ENCODE measurements at places on chromosomes 4 and X.

GRCh38 chr4:8142556-8142955 lies 16.1 kb downstream of the ABLIM2 start:
- DNase-seq, result no peak

DNA sequence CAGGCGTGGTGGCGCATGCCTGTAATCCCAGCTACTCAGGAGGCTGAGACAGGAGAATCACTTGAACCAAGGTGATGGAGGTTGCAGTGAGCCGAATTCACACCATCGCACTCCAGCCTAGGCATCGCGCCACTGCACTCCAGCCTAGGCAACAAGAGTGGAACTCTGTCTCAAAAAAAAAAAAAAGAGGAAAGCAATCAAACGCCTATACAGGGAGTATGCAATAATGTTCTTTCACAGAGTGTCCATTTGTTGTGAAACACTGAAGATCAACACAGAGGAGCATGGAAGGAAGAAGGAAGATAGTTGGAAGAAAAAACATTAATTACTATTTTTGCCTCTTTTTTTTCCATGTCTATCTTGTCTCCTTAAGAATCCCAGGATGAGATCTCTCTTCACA lies 113.4 kb downstream of the FBXO8 start:
- DNase-seq, result no peak

DNA sequence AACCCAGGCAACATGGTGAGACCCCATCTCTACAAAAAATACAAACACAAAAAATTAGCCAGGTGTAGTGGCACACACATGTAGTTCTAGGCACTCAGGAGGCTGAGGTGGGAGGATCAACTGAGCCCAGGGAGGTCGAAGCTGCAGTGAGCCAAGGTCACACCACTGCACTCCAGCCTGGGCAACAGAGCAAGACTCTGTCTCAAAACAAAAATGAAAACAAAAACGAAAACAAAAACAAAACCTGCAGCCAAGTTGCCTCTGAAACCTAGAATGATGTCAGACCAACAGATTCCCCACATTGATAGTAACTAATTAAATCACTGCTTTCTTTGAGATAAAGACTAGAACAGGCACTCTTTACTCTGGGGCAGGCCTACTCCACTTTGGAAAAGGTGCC lies 104.5 kb downstream of the AMELX start:
- no peak for DNase-seq

DNA sequence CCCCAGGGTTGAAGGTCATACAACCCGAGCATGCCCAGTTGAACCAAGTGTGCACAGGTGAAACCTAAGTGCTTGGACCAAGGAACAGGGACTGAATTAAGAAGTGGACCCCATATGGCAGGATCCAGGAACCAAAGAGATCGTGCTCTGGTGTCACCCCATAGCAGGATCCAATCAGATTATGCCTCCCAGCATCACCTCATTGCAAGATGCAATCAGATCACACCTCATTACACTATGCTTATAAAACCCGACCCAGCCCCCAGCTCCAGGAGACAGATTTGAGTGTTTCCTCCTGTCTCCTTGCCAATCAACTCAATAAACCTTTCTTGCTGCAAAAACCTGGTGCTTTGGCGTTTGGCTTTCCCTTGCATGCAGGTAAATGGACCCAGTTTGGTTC lies 37.6 kb downstream of the EFHC2 start:
- DNase-seq, result no peak

- DNase-seq, result no peak
Measured at GRCh38 chr4:48067536-48067935, 51.0 kb downstream of the NIPAL1 start.

- no peak for DNase-seq
Measured at GRCh38 chr4:82397527-82397926, 23.7 kb upstream of the HNRNPD start.

- no peak for DNase-seq
Measured at GRCh38 chr4:78166622-78167021, 109.5 kb downstream of the FRAS1 start.

DNA sequence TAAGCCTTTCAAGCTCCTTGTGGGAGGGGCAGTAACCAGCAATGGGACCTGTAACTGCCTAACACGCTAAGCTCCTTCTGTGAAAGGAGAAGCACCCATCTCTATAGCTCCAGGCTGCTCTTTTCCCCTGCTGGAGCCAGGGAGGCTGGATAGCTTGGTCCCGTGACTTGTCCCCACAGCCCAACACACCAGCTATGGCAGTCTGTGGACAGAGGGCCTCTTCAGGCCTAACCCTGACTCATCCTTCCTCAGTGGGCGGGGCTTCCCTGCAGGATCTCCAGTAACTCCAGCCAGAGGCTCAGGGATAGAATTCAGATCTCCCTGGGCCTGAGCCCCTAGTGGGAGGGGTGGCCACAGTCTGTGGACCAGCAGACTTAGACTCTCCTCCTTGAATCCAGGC lies 1290.1 kb downstream of the PCDH7 start:
- no peak for DNase-seq

DNA sequence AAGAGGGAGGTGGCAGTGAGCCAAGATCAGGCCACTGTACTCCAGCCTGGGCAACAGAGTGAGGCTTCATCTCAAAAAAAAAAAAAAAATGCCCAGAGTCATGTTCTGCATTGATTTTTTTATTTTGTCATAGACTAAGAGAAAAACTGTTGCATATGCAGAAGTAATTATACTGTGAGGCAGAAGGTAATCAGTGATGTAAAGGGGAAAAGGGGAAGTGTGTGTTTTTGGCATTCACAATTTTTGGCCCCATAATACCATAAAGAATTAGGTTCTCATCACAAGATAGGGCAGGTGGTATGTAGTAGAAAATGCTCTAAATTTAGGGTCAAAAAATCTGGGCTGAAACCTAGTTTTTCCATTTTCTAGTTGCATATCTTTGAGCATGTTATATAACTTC lies 47.3 kb upstream of the GAB1 start:
- DNase-seq, result no peak

GRCh38 chrX:39930786-39931528 lies 166.8 kb downstream of the BCOR start:
- no peak for DNase-seq

GRCh38 chr4:43224559-43224958 lies 332.0 kb downstream of the GRXCR1 start:
- DNase-seq, result no peak

- DNase-seq, result no peak
Measured at GRCh38 chr4:75672461-75673026, 667 bp downstream of the G3BP2 start.

DNA sequence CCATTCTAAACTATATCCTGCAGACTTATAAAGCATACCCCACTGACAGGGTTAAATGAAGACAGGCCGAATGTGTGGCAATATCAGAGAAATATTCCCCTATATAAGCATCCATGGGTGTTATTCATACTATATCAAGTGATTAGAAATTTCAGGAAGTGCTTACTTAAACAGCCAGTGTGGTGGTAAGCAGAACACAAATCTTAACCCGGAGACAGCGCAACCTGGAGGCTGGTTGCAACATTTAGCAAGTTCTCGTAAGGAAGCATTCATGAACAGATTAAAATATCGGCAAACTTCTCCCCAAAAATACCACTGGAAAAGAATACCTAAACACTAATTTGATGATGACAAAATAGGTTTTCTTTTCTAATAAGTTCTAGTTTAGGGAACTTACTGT lies 261.2 kb downstream of the CBLL2 start:
- DNase-seq, result no peak

- DNase-seq, result no peak
Measured at GRCh38 chr4:39367166-39367565, 1.0 kb upstream of the RFC1 start.

GRCh38 chrX:49058794-49059193 lies at the start of gene CCDC120:
Gene CCDC120 (plus strand): TSS chrX:49058999. CDS start chrX:49062042, 3,043 bp downstream.
- DNase-seq, result no peak

GRCh38 chr4:2787230-2788100 lies 5.4 kb upstream of the SH3BP2 start:
- no peak for DNase-seq

DNA sequence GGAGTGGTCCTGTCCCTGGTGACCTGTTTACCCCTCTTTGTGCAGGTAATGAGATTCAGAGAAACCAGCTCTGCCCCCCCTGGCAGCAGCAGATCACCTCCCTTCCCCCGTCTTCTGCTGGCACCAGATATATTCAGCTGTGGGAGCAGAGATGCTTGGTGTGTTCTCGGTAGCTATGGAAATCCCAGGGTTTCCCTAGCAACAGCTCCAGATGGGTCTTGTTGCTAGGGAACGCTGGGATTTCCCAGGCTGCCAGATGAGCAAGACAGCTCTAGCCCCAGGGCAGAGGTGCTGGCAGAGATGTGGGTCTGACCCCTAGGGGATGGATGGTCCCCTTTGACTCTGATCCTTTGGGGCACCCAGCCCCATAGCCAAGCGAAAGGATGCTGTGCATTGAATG lies 20.2 kb downstream of the CETN2 start:
- DNase-seq, result no peak

- DNase-seq, result no peak
Measured at GRCh38 chr4:77352192-77352591, 195.2 kb downstream of the CCNG2 start.

GRCh38 chrX:68087526-68087925 lies 345.8 kb downstream of the OPHN1 start:
- DNase-seq, result no peak

GRCh38 chr4:123471655-123472369 lies 75.2 kb downstream of the SPRY1 start:
- DNase-seq, result no peak

DNA sequence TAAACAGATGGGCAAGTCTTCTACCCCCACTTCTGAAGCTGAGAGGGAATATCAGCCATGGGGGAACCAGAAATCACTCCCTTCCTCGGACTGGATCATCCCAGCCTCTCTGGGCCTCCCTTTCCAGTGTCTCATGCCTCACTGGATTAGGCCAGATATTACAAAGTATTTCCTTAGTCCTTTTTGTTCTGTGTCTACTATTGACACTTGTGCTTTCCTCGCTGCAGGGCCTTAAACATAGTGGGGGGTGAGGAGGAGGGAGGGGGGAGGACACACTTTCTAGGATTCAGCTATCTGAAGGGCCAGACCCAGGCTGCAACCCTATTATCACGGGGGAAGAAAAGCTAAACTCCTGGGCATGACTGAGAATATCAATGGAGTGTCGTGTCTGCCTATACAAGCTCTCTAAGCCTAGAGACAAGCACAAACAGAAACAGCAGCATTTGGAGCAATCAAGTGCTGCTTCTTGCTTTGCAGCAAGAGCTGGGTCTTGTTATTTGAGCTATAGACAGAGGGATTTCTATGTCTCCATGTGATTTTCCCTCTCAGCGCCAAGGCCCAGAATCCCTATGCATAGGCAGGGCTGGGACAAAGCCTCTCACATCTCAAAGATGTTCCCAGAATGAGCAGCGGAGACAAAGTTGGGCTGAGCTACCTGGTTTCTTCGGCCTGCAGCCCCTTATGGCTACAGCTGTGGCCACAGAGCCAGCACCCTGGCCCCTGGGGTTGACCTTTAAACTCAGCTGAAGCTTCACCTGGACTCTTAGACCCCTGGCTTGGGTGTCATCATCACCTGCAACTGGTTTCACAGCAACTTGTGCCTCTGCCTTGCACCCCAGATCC lies 20.2 kb downstream of the PJA1 start:
- no peak for DNase-seq

DNA sequence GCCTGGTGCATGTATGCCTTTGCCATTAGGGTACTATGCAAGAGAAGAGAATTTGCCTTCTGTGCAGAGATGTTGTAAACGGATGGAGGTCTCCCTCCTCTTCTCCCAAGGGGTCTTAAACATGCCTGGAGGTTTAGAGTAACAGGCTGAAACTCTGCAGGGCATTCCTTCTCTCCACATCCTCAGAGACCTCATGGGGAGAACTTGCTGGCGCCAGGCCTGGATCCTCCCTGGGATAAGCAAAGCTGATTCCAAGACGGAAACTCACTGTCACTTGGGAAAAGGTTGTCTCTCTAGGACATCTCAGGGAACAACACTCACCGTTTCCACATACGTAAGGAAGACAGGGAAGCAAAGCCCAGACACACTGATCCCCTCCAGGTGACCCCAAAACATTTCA lies 76.9 kb upstream of the GPM6B start:
- no peak for DNase-seq

DNA sequence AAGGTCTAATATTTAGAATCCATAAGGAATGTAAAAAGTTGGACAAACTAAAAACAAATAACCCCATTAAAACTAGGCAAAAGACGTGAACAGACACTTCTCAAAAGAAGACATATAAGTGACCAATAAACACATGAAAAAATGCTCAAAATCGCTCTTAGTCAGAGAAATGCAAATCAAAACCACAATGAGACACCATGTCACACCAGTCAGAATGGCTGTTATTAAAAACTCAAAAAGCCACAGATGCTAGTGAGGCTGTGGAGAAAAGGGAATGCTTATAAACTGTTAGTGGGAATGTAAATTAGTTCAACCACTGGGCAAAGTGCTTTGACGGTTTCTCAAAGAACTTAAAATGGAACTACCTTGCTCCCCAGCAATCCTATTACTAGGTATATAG lies 674.3 kb upstream of the MAGEB2 start:
- DNase-seq, result no peak

DNA sequence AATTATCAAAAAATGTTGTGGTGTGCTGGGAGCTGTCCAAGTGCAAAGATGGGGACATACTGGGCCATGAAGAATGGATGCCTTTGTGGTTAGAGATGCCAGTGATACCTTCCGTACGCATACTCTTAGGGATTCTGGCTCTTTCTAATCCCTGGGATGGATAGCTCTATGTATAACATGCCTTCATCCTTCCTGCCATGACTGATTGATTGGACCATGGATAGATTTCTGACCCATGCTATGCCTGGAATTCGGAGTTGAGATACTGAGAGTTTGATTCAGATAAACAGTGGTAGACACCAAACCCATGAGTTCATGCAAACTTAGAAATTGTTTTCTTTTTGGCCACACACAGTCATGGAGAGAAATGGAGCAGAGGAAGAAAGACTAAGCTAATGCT lies 147.2 kb upstream of the WDFY3 start:
- no peak for DNase-seq

DNA sequence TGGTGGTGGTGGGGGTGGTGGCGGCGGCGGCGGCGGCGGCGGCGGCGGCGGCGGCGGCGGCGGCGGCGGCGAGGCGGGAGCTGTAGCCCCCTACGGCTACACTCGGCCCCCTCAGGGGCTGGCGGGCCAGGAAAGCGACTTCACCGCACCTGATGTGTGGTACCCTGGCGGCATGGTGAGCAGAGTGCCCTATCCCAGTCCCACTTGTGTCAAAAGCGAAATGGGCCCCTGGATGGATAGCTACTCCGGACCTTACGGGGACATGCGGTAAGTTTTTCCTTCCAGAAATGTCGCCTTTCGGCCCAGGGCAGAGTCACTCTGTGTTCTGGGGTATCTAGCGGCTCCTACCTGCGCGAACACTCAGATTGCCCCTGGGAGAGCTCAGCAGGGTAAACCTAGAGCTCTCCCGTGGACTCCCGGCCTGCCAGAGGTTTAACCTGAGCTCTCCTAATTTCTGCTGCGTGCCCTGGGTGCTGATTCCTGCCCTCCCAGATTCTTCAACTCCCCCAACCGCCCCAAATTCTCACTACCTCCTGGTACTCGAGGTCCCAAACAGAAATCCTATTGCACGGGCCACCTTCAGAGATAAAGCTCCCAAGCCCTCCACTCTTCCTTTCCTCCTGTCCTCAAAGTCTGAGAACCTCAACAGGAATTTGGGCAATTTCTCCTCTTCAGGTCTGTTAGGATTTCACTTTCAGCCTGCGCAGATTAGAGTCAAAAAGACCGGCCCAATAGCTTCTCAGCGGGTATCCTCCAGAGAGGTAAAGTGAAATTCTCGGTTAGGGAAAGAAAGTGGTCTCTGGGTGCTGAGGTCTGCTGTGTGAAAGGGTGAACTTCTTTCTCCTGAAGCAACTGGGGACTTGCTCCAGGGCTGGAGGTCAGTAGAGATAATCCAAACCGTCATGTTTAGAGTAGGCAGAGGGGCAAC lies 2.9 kb downstream of the AR start:
- no peak for DNase-seq
